ENCODE measurements at places on chromosomes 16 and 17. TPM values are rescaled to one million over a fixed set of nuclear protein-coding genes. Genes with fewer than 3 reads are reported as not detected.

KCNH6 gene
- total RNA-seq, result not detected

- H3K27me3 ChIP-seq, result no peaks in the 10 kb centered on the region
- H3K4me1 ChIP-seq, result peaks cover 76% of the 10 kb centered on the region
- peaks cover 6% of the 10 kb centered on the region for H3K36me3 ChIP-seq
These were observed 15.7 kb downstream of the CRLF3 start for GRCh38 chr17:30808785-30809286.

DNA sequence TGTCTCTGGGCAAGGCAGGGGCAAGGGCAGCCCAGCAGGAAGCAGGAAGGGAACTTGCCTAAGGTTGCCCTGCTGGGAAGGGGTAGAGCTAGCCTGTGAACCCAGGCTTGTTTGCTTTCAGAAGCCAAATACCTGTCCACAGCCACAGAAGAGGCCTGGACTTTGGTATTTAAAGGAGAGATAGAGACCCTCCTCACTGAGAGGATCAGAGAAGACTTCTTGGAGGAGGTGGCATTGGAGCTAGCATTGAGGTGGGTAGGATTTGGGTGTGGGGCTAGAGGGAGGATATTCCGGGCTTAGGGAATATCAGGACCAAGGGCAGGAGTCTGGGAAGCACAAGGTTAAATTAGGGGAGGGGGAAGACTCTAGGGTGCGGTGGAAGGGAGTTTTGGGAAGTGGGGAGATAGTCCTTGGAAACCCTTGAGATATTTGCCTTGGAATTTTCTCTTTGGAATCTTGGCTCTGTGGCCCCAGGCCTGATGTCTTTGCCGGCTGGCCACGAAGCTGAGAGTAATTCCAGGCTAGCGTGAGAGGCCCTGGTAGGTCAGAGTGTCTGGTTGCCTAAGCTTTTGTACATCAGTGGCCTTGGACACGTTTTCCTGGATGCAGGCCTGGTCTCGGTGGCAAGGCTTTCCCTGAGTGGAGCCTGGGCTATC is 13.1 kb upstream of the ETV4 start:
- no peak overlapping the region for H3K27ac ChIP-seq
- no peaks in the 10 kb centered on the region for H3K36me3 ChIP-seq
- DNase-seq, result no peak
- no peak overlapping the region for H3K4me3 ChIP-seq
- H3K27me3 ChIP-seq, result peaks cover 2% of the 10 kb centered on the region

OMG gene
- 1.3 TPM for total RNA-seq

DNA sequence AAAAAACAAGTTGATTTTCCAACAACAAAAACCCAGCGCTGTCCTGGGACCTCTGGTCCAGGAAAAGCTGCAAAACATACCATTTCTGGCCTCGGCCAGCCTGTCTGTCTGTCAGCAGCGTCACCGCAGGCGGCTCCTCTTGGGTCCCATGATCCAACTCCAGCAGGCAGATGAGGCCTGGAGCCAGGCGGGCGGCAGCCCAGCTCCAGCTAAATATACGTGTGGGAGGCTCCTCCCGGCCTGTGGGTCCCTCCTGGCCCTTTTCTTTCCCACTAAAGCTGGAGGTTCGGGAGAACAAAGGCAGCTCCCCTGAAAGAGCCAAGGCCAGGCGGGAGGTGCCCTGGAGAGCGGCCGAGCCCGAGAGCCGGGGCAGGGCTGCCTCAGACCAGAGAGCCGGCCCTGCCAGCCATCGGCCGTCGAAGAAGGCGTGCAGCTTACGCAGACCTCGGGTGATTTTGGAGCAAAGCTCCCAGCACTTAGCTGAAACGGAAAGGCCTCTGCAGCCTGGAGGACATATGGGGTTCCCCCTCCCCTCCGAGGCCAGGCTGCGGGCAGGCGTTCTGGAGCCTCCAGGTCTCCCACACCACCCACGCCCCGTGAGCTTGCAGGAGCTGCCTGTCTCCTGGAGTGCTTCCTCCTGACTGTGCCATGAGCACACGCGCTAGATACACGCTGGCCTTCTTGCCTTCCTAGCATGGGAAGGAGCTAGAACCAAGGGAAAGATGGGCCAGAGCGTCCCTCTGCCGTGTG is 19.9 kb upstream of the JPH3 start:
- H3K36me3 ChIP-seq, result no peaks in the 10 kb centered on the region
- H3K4me1 ChIP-seq, result no peaks in the 10 kb centered on the region
- no peak overlapping the region for H3K27ac ChIP-seq
- no peak overlapping the region for H3K4me3 ChIP-seq
- H3K27me3 ChIP-seq, result no peaks in the 10 kb centered on the region

USP6 gene
- total RNA-seq, result not detected

DNA sequence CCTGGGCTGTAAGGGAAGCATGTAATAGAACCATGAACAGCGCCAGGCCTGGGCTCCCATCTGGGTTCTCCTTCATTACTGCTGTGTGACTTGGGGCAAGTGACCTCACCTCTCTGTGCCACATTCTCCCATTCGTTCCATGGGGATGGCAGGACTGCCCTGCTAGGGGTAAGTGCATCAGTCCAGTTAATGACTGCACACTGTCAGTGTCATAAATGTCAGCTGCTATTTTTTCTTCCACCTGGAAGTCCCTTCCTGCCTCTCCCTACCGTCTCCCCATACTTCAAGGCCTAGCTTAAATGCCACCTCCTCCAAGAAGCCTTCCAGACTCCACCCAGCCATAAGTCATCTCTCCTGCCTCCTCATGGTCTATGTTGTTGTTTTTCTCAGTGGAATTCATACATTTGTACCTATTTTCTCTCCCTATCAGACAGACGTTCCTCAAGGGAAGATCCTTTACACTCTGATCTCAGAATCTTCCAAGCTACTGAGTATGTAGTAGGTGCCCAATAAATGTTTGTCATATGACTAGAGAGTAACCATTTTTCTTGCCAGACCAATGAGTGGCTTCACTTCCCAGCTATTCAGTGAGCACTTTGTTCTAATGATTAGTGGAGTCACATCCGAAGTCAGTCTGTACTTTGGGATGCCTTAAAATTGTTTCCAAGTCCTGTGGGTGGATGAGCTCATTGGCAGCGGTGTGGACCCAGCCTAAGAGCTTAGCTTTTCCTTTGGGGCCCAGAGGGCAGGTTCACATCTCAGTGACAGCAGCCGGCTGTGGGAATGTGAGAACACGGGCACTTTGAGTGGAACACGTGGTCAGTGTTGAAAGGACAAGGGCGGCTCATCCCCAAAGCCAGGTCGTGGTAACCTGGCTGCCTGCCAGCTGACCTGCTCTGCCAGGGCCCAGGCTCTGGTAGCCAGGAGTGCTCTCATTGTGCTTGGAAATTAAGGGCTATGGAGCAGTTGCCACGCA is 147.5 kb upstream of the GSE1 start:
- no peak for DNase-seq
- H3K4me1 ChIP-seq, result peaks cover 8% of the 10 kb centered on the region
- no peak overlapping the region for H3K4me3 ChIP-seq
- no peaks in the 10 kb centered on the region for H3K36me3 ChIP-seq

DNA sequence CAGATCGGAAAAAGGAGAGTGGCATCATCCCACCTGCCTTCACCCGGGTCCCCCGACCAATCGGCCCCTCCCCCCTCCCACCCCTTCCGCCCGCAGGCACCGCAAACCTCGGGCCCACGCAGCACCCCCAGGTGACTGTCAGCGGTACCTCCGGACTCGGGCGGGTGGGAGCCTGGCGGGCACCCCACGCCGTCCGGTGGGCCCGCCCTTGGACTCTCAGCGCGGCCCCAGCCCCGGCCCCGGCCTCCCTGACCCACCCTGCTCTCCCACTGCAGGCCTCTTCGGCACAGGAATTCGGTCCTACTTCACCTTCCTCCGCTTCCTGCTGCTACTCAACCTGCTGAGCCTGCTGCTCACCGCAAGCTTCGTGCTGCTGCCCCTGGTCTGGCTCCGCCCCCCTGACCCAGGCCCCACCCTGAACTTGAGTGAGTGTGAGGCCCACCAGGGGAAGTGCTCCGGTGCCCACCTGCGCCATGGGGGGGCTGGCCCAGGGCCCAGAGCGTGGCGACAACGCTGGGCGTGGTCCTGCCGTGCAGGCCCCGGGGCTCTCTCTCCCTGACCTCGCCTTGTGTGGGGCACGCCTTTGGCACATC is 1.6 kb downstream of the TMC8 start:
- no peaks in the 10 kb centered on the region for H3K27me3 ChIP-seq
- H3K4me1 ChIP-seq, result peaks cover 80% of the 10 kb centered on the region
- peaks cover 41% of the 10 kb centered on the region for H3K36me3 ChIP-seq
- H3K27ac ChIP-seq, result peak overlapping the region; percentile 92

DNA sequence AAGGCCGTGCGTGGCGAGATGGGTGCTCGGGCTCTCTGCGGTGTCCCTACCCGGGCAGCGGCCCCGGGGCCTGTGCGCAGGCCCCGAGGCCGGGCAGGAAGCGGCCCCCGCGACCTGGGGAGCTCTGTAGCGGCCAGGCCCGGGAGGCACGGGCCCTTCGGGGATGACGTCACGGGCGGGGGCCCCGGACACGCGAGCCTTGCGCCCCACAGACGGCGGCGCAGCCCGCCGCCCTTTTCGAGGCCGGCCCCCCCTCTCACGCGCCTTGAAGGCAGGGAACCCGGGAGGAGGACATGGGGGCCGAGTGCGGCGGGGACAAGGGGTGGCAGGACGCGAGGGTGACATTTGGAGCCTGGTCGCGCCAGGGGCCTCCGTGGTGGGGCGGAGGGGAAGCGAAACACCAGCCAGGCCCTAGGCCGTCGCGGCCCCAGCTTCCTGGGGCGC is 1.1 kb downstream of the RAI1 start:
- no peaks in the 10 kb centered on the region for H3K36me3 ChIP-seq
- H3K4me1 ChIP-seq, result peaks cover 20% of the 10 kb centered on the region
- peak overlapping the region; percentile 76 for H3K27ac ChIP-seq
- H3K4me3 ChIP-seq, result no peak overlapping the region

KRT40 gene
- not detected for total RNA-seq

- peaks cover 25% of the 10 kb centered on the region for H3K4me1 ChIP-seq
- no peak overlapping the region for H3K27ac ChIP-seq
- peak overlapping the region; percentile 76 for H3K4me3 ChIP-seq
- DNase-seq, result no peak
These were observed 1.2 kb downstream of the G6PC3 start for GRCh38 chr17:44071772-44072171.

- DNase-seq, result no peak
- H3K36me3 ChIP-seq, result no peaks in the 10 kb centered on the region
- H3K27me3 ChIP-seq, result no peaks in the 10 kb centered on the region
- peak overlapping the region; percentile 62 for H3K27ac ChIP-seq
- H3K4me3 ChIP-seq, result peak overlapping the region; percentile 77
These were observed 4.8 kb downstream of the PRR11 start for GRCh38 chr17:59160157-59161025.

- no peaks in the 10 kb centered on the region for H3K4me1 ChIP-seq
- H3K36me3 ChIP-seq, result no peaks in the 10 kb centered on the region
- DNase-seq, result no peak
- H3K27me3 ChIP-seq, result no peaks in the 10 kb centered on the region
- H3K27ac ChIP-seq, result no peak overlapping the region
These were observed 498.2 kb upstream of the ERCC4 start for GRCh38 chr16:13421726-13422125.

DNA sequence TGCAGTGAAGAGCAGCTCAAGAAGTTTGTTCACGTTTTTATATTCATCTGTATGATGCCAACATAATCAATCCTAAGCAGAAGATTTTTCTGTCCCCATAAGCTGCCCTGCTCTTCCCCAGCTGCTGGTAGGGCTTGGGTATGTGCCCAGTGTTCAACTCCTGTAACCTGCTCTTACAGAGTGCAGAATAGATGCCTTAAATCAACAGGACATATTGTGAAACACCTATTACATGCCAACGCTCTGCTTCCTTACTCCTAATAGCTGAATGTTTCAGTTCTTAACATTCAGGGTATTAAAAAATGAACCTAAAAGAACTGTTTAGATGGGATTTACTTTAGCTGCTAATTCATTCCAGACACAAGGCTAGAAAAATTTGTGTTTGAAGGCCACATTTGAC is 190.9 kb downstream of the HS3ST3A1 start:
- no peak overlapping the region for H3K27ac ChIP-seq
- no peaks in the 10 kb centered on the region for H3K27me3 ChIP-seq
- DNase-seq, result no peak

- no peaks in the 10 kb centered on the region for H3K27me3 ChIP-seq
- no peak overlapping the region for H3K4me3 ChIP-seq
- no peak for DNase-seq
- H3K27ac ChIP-seq, result no peak overlapping the region
These were observed 308.2 kb upstream of the GOT2 start for GRCh38 chr16:59042301-59042700.

DNA sequence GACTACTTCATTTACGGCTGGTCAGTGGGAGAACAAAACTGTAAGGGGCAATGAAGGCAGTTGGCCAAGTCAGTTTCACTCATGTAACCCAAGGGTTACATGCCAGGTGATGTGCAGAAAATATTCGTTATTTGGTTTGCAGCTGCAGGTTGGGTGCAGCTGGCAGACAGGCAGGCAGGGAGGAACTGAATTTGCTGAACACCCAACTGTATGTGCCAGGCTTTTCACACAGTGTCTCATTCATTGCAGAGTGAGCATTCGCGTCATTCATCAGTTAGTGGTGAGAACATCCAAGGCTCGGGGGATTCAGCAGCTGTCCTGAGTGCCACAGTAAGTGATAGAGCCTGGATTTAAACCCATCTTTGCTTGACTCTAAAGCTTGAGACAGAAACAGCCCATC is 59.7 kb downstream of the ABCC6 start:
- no peak overlapping the region for H3K4me3 ChIP-seq
- H3K36me3 ChIP-seq, result no peaks in the 10 kb centered on the region
- no peaks in the 10 kb centered on the region for H3K27me3 ChIP-seq
- DNase-seq, result no peak
- H3K4me1 ChIP-seq, result no peaks in the 10 kb centered on the region

GRCh38 chr17:79429864-79430494 is 180.9 kb downstream of the RBFOX3 start:
- no peak for DNase-seq
- H3K27ac ChIP-seq, result no peak overlapping the region
- no peaks in the 10 kb centered on the region for H3K4me1 ChIP-seq
- H3K27me3 ChIP-seq, result no peaks in the 10 kb centered on the region
- no peak overlapping the region for H3K4me3 ChIP-seq

GRCh38 chr17:20934288-20934687 is 108.5 kb downstream of the USP22 start:
- no peak overlapping the region for H3K4me3 ChIP-seq
- H3K36me3 ChIP-seq, result no peaks in the 10 kb centered on the region
- no peak for DNase-seq
- no peak overlapping the region for H3K27ac ChIP-seq
- peaks cover 17% of the 10 kb centered on the region for H3K27me3 ChIP-seq
- no peaks in the 10 kb centered on the region for H3K4me1 ChIP-seq

GRCh38 chr17:21186399-21187187 is 27.4 kb downstream of the TMEM11 start:
- H3K27me3 ChIP-seq, result no peaks in the 10 kb centered on the region
- no peak overlapping the region for H3K4me3 ChIP-seq
- H3K27ac ChIP-seq, result no peak overlapping the region
- DNase-seq, result no peak

SMIM5 gene
- 1.6 TPM for total RNA-seq
